Mammary epithelial cell (primary cell): ENCODE measurements at places on chromosomes 5 and 9. TPM values are rescaled to one million over a fixed set of nuclear protein-coding genes. Genes with fewer than 3 reads are reported as not detected.

Gene IRX2
- 34.8 and 41.5 TPM in 2 replicates for total RNA-seq

Gene GCNT1
- 97.0 TPM for total RNA-seq

Gene TRIM36
- 2.8 TPM for total RNA-seq

Gene RANBP3L
- total RNA-seq = not detected in 2 replicates

Gene ARID3C
- not detected in 2 replicates for total RNA-seq

Gene FRRS1L
- under 0.01 TPM for total RNA-seq

Gene NIPAL4
- 3.0 TPM for total RNA-seq

Gene ADGRD2
- 0.52 TPM in 1 of 2 replicates, not detected in the other for total RNA-seq

Gene NR2F1-AS1
- 8.7 and 9.6 TPM in 2 replicates for total RNA-seq

Gene C5orf15
- total RNA-seq = 71.3 TPM

Gene SPATA6L
- 4.3 TPM for total RNA-seq

Gene RGS7BP
- total RNA-seq = not detected

Gene SPATA31C1
- not detected for total RNA-seq

Gene SLC34A3
- not detected in 2 replicates for total RNA-seq

Gene IL9
- total RNA-seq = not detected in 2 replicates

Gene ZFP2
- 1.0 TPM for total RNA-seq

Gene NOXA1
- total RNA-seq = 2.0 TPM

Gene ICE1
- total RNA-seq = 30.3 TPM

Gene CLIC3
- 2.9 and 9.5 TPM in 2 replicates for total RNA-seq

Gene PHAX
- total RNA-seq = 49.0 TPM

Gene NTRK2
- total RNA-seq = 0.07 TPM in 1 of 2 replicates, not detected in the other

Gene PIP5KL1
- total RNA-seq = 11.8 and 12.1 TPM in 2 replicates
